ENCODE measurements at places on chromosomes 5 and 9.

- peaks cover 33% of the 10 kb centered on the region for H3K4me1 ChIP-seq
- peaks cover 3% of the 10 kb centered on the region for H3K36me3 ChIP-seq
- H3K27me3 ChIP-seq, result no peaks in the 10 kb centered on the region
These were observed 70.1 kb upstream of the CCDC180 start for GRCh38 chr9:97237311-97237786.

- no peaks in the 10 kb centered on the region for H3K27me3 ChIP-seq
- DNase-seq, result no peak
- H3K4me3 ChIP-seq, result no peak overlapping the region
- H3K27ac ChIP-seq, result no peak overlapping the region
These were observed 6.6 kb upstream of the ERBIN start for GRCh38 chr5:65919773-65920172.

GRCh38 chr5:89282554-89283510 is 399.8 kb upstream of the MEF2C start:
- DNase-seq, result no peak
- H3K4me1 ChIP-seq, result no peaks in the 10 kb centered on the region
- H3K36me3 ChIP-seq, result no peaks in the 10 kb centered on the region
- no peaks in the 10 kb centered on the region for H3K27me3 ChIP-seq
- H3K27ac ChIP-seq, result no peak overlapping the region
- H3K4me3 ChIP-seq, result no peak overlapping the region

DNA sequence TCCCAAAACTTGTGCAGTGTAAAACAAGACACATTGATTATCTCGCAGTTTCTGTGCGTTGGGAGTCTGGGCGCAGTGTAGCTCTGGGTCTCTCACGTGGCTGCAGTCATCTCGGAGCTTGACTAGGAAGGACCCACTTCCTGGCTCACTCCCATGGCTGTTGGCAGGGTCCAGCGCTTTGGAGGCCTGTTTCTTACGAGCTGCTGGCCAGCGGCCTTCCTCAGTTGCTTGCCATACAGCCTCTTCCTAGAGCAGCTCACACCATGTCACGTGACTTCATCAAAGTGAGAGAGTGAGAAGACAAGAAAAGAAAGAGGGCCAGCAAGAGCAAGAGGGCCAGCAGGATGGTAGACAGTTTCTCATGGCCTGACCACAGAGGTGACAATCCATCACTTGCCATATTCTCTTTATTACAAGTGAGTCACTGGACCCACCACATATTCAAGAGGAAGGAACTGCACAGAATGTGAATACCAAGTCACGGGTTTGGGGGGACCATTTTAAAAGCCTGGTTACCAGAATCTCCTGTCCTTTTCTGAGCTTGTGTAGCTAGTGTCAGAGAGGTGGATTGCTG is 36.2 kb downstream of the MCCC2 start:
- H3K36me3 ChIP-seq, result peaks cover 22% of the 10 kb centered on the region
- peaks cover 20% of the 10 kb centered on the region for H3K4me1 ChIP-seq
- H3K27ac ChIP-seq, result no peak overlapping the region
- no peak for DNase-seq

Measured in central memory CD8-positive, alpha-beta T cell (primary cell).